ENCODE measurements at places on chromosomes 6 and 20.

DNA sequence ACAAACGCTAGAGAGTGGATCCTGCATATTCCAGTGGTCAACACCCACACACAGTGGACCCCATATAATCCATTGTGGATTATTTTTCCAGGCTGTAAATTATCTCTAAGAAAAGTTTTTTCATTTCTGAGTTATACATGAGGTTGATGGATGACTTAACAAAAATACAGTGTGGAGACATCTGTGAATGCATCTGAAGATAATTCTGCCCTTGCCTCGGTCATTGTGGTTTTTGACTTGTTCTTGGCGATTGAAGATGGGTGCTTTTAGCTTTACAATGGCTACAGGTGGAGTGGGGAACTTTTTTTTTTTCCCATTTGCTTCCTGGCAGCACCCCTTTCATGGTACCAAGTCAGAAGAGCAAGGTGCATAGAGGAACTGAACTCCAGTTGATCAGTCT is 242.7 kb downstream of the MYLK4 start:
- DNase-seq, result no peak

DNA sequence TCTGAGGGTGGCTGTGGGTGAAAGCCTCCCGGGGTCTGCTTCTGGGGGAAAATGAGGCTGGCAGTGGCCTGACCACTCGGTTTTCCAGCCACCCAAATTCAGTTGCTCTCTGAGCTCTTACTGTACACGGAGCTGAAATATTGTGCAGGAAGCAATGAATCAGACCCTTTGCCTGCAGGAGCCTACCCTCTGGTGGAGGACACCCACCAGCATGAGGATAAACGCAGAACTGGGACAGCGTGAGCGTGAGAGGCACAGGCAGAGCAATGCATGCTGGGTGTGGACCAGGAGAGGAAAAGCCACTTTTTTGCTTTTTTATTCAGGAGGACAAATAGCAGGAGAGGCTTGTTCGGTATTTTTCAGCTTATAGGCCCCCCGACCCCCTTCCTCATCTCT is 298.0 kb downstream of the QKI start:
- DNase-seq, result no peak

DNA sequence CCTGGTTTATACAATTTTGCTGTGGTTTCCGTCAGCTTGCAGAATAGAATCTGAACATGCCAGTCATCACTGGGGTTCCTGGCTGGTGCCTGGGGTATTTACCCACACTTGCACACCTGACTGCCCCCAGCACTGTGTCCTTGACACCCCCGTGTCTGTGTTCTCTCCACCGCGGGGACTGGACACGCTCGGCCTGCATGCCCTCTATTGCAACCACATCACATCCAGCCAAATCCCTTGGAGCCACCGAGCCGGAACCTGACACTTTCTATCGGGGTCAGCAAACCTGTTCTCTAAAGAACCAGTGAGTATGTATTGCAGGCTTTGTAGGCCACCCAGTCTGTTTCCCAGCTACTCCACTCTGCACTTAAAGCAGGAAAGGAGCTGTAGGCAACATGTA is 527.5 kb downstream of the PRKN start:
- no peak for DNase-seq

GRCh38 chr6:106538145-106538544 is 91.2 kb downstream of the RTN4IP1 start:
- DNase-seq, result no peak

DNA sequence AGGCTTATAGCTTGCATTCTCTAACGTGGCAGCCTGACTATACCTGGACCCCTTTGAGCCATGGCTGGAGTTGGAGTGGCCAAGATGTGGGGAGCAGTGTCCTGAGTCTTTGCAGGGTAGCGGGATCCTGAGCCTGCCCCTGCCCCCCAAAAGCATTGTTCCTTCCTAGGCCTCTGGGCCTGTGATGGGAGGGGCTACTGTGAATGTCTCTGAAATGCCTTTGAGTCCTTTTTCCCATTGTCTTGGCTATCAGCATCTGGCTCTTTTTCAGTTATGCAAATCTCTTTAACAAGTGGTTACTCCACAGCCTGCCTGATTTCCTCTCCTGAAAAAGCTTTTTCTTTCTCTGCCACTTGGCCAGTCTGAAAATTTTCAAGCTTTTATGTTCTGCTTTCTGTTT is 17.0 kb upstream of the PRL start:
- DNase-seq, result no peak

GRCh38 chr20:382291-383115 is 1.9 kb downstream of the TRIB3 start:
- no peak for DNase-seq

GRCh38 chr6:165847407-165848085 is 184.5 kb upstream of the PDE10A start:
- DNase-seq, result no peak

- DNase-seq, result no peak
Measured at GRCh38 chr6:34333858-34334257, 58.6 kb downstream of the NUDT3 start.

GRCh38 chr6:169638915-169639314 is 62.9 kb downstream of the WDR27 start:
- no peak for DNase-seq

DNA sequence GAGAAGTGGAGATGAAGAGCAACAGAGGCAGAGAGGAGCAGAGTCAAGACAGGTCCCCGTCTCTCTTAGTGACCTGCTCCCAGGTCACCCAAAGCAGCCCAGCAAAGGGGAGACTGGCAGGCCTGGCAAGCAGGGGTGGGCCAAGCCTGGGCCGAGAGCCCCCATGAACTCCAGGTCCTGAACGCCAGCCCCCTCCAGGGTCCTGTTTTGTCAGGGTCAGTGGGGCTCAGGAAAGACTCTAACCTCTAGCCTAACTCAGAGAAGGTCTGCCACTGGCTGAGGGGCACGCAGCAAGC is 1.2 kb downstream of the NECAB3 start:
- no peak for DNase-seq

DNA sequence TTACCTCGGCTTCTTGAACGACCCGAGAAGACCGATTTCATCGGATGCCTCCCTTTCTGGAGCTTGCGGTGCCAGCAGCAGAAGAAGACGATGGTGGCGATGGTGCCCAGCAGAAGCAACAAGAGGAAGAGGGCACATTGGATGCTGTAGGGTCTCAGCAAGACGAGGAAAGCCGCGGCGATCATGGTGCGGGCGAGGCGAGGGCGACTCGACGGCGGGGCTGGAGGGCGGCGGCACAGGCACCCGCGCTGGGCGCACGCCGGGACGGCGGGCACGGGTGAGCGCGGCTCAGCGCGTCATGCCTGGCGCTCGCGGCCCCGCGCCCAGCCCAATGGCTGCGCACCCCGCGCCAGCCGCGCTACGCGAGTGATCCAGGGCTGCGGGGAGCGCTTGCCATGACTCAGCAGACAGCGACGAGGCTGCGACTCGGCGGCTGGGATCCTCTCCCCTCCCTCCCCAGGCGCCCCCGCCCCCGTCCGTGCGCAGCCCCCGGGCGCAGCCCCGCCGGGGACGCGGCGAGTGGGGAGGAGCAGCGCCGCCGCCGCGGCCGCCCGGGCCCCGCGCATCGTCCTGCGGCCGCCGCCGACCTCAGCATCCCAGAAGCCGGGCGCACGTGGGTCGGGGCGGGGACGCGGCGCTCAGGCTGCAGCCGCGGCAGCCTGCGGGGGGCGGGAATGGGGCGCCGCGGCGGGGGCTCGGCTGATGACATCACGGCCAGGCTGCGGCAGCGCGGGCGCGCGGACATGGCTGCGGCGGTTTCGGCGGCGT is at the start of gene BEND6:
TSS of gene BEND6 (plus strand) at position 705 of the 768 bp plus-strand sequence. CDS start 26,704 bp downstream, outside the sequence.
- peak; percentile 58 for DNase-seq

DNA sequence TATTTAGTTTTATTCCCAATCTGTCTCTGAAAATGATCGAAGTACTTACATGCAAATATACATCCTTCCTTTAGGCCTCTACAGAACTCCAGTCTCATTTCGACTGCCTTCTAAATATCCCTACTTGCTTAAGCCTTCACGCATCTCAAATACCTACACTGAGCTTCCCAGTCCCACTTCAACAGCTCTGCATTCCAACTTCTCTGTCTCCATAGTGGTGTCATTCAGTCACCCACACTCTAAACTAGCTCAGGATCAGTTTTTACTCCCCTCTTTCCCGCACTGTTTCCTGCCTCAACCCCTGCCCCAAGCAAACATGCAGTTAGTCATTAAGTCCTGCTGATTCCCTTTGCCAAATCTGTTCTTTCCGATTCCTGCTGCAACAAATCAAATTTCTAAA is 91.8 kb upstream of the PREP start:
- DNase-seq, result no peak

GRCh38 chr6:116476002-116476678 is 15.0 kb downstream of the CALHM6 start:
- no peak for DNase-seq

DNA sequence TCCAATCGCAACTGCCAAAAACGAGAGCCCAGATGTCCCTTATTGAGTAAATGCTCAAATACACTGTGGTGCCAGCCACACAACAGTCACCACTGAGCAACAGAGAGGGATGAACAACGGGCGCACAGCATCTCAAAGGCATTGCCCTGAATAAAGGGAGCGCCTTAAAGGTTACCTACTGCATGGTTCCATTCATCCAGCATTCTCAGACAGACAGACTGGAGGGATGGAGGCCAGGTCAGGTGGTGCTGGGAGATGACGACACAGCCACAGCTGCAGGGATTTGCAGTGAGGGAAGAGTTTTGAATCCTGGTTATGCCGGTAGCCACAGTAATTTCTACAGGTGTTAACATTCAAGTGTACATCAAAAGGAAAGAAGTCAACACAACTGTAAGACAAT is 615.5 kb upstream of the AGPAT4 start:
- DNase-seq, result no peak

GRCh38 chr6:157225575-157225995 is 97.7 kb downstream of the TMEM242 start:
- DNase-seq, result no peak

DNA sequence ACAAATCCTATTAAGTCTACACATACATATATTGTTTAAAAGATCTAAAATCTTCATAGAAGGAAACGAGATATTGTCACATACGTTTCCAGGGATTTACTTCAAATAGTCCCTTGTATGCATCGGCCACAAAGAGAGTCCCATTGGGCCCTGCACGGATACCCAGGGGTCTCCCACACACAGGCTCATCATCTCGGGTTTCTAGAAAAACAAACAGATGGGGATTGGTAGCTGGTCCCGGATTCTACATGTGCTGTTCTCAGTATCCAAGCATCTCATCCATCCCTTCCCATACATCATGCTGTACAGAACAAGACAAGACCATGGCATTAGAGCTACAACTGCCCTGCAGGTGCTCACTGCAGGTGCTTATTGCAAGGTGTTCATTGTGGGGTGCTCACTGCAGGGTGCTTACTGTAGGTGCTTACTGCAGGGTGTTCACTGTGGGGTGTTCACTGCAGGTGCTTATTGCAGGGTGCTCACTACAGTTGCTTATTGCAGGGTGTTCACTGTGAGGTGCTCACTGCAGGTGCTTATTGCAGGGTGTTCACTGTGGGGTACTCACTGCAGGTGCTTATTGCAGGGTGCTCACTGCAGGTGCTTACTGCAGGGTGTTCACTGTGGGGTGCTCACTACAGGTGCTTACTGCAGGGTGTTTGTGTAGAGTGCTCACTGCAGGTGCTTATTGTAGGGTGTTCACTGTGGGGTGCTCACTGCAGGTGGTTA is 21.0 kb downstream of the APMAP start:
- no peak for DNase-seq

DNA sequence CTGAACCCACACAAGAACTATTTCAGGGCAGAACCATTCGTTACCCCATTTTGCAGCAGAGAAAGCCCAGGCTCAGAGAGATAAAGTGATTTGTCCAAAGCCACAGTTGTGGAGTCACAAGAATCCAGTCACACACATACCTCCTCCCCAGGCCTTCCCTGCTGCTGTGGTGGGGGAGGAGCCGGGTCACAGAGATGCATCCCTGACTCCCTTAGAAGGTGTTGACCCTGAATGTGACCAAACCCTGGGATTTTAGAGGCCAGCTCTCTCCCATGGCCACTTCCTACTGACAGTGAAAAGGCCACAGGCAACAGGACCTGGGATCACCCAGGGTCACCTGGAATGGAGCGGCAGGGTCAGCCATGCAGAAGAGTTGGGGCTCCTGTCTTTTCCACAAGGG is 48.6 kb downstream of the CHMP4B start:
- DNase-seq, result no peak

- DNase-seq, result peak; percentile 59
Measured at GRCh38 chr6:75065523-75065922, 140.3 kb downstream of the COL12A1 start.

DNA sequence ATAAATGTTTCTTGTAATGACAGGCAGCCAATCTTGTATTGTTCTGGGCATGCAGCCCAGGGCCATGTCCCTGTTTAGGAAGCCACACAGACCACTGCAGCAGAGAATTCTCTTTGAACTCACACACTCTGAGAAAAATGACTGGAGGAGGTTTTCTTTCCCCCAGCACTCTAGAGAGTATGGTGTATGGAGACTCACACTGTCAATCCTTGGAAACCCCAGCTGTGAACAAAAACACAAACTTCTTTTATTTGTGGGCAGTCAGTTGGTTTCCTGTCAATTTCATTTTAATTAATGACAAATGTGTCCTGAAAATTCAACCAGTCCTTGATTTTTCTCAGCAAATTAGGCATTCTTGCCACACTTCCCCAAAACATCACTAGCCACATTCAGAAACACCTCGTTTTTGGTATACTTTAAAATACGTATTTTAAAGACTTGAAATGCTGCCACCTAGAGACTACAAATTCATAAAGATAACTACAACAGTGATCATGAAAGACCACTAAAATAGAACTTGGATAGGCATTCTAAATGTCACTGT is 52.9 kb upstream of the UFL1 start:
- peak; percentile 27 for DNase-seq

DNA sequence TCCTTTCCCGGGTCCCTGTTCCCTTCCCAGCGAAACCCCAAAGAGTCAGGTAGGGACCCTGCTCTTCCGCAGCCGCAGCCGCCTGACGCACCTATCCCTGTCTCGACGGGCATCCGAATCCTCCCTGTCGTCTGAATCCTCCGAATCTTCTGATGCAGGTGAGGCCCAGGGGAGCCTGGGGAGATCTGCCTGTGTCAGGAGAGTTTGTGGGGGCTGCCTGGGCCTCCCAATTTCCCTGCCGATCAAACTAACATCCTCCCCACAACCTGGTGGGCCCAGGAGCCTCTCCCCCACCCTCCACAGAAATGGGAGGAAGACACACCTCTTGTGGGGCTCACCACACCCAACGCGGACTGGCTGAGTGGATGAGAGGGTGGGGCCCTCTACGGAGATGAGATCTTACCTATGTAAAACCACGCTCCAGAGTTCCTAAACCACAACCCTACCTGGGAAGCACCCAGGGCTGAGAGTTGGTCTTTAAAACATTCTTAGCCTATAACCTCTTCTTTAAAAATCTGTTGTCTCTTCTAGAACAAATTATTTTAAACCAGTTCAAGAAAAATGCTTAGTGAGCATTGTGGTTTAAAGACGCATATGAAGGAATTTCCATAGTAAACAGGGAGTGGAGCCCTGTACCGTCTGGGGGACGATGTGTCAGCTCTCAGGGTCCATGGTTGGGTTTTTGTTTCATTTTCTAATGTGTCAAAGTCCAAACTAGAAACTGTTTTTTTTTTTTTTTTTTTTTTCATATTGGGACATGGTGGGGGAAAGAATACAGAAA is 1.7 kb downstream of the CDC25B start:
- no peak for DNase-seq

DNA sequence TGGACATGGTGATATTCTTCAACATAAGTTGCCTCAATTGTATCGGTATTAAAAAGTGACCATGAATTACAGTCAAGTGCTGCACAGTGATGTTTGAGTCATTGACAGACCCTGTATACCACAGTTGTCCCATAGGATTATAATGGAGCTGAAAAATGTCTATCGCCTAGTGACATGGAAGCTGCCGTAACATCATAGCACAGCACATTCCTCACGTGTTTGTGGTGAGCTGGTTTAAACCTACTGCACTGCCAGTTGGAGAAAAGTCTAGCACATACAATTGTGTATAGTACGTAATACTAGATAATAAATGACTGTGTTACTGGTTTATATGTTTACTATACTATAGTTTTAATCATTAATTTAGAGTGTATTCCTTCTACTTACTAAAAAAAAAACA is 150.2 kb downstream of the CDH26 start:
- no peak for DNase-seq
